Activated naive CD4-positive, alpha-beta T cell treated with Interleukin-2 at 50 U/mL for 16 hours (primary cell): ENCODE measurements at places on chromosomes 2 and 18.

GRCh38 chr2:110858135-110858725, 125.9 kb downstream of the ACOXL start:
- peak; percentile 68 for DNase-seq

- DNase-seq: no peak
These were observed 87.5 kb downstream of the BOD1L2 start for GRCh38 chr18:57234346-57234745.

GRCh38 chr18:2960983-2961696, 51.8 kb downstream of the LPIN2 start:
- no peak for DNase-seq

DNA sequence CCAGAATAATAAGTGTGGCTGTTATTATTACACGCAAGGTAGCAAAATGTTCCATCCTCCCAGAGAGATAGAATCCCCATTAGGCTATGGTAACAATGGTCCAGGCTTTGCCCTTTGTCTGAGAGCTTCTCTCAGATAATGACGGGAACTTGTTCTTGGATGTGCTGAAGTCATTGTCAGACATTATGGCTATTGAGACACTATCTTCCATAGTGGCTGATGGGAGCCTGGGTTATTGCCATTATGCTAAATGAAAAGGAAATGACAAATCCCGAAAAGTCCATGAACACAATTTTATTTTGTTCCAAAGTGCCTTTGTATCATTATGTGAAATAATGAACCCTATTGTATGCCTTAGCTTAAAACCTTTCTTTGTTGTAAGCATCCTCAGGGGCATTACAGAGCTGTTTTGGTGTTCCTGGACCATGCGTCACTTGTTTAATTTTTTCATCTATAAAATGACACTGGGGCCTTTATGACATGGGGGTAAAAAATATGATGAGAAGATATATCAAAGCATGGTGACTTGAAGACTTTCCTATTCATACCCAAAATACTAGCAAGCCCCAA, 218.5 kb downstream of the KCNS3 start:
- DNase-seq: no peak

DNA sequence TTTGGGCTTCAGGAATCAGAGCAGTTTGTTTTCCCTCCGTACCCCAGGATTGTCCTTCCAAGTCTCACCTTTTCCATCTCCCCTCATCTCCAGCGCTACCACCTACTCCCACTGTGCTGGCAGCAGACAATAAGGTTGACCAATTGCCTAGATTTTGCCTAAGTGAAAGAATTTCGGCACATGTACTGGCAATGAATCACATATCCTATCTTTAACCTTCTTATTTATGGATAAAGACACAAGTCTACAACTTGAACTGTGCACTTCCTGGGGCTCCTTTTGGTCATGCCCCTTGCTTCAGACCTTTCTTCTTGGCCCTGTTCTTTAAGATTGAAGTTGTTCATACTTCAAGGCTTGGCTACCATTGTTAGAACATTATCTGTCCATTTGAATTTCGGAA, 71.4 kb downstream of the KCMF1 start:
- no peak for DNase-seq

DNA sequence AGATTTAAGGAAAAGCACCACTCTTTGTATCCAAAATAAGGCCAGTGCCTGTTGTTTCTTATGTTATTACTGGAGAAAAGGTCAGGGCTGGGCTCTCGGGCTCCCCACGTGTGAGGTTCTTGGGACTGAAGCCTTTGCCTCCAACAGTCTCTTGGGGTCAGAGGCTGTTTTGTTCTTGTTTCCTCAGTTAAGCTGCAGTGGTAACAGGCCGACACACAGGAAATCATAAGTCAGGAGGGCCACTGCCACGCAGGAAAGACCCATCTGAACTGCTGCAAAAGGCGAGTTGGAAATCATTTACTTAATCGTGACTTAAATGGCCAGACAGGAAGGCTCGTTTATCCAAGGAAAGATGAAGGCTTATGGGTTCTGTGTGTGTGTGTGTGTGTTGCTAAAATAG, 30.3 kb upstream of the IL37 start:
- no peak for DNase-seq

DNA sequence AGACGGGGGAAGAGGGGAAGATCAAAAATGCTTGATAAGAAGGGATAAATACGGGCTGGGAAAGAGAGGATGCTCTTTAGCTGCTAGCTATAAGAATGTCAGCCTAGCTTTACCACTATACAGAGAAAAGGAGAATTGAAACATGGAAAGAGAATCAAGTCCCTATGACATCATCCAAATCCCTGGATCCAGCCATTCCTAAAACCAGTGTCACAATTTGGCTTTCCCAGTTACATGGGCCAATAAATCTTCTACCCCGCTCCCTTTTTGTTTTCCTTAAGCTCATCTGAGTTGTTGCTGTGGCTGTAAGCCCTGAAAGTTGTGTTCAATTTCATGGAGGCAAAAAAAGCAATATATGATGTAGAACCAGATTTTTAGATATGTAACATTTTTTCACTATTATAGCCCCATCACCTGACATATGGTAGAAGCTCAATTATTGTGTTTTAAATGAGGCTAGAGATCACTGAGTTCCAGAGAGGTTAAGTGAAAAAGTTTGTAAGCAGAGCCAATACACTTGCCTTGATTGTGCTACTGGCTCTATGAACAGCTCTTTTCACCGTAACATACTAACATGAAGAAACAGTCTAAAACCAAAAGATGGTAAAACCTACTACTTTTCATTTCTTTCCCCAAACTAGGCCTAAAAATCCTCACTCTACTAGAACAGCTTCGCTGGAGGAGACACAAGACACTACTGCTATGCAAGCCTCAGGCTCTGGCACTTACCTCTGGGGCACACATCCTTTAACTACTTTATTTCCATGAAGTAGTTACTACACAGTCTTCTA, 4.3 kb downstream of the HNRNPLL start:
- DNase-seq: no peak

DNA sequence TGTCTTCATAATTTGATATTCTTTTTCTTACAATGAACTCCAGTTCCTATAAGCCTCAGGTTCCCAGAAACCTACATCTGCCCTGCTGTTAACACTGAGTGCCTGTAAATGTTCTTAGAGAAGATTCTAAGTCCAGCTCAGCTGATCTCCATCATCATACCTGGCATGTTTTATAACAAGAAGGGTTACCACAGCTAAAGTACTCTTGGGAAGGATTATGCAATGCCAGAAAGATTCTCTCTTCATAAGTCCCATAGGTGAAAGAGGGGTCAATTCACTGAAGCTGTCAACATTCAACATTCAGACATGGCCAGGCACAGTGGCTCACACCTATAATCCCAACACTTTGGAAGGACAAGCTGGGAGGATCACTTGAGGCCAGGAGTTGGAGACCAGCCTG, 31.3 kb upstream of the PTPN4 start:
- DNase-seq: no peak

GRCh38 chr2:195322324-195322723, 334.7 kb upstream of the SLC39A10 start:
- no peak for DNase-seq

DNA sequence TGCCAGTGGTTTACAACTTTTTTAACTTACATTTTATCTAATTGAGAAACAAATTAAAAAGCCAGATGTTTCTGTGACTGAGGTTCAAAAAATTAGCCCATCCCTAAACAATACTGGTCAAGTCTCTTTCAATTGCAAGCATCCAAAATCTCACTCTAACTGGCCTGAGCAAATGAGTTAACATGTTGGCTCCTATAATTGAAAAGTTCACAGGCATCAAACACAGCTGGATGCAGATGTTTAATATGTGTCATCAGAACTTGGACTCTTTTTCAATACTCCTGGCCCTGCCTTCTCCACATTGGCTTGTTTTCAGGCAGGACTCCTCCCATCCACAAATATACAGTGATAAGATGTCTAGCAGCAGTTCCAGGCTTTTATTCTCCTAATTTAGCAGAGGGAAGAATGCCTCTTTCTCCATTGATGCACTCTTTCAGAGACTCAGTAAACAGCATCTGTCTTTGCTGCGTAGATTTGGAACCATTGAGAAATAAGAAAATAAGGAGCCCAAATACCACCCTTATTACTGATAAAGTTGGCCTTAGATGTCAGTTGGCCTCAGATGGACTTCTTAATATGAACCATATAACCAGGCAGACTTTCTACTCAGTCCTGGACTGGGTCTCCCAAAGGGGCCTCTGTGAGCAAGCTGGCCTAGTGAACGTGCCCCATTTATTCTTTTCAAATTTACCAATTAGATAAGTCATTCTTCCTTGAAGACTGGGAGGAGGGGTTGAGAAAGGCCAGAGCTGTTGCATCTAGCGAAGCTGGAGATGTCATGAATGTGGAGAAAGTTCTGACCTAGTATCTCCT, 30.4 kb upstream of the FN1 start:
- no peak for DNase-seq

DNA sequence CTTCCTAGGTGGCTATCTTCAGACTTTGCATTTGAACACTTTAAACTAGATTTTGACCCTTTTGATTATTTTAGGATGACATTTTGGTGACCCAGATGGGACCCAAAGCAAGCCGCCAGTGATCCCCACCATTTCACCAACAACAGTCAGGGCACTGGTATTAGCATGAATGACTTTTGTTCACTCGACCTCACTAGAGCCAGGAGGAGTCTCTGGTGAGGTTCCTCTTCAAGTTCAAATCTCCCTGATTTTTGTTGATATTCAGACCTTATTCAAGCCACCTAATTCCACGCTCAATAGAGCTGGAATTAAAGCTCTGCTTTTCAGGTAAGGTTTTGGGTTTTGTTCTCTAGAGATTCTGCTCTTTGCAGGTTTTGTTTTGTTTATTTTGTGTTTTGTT, 202.3 kb downstream of the MREG start:
- no peak for DNase-seq

- no peak for DNase-seq
These were observed 19.3 kb upstream of the ODC1 start for GRCh38 chr2:10467401-10467800.

- no peak for DNase-seq
These were observed 28.7 kb downstream of the ELP2 start for GRCh38 chr18:36158266-36158867.

DNA sequence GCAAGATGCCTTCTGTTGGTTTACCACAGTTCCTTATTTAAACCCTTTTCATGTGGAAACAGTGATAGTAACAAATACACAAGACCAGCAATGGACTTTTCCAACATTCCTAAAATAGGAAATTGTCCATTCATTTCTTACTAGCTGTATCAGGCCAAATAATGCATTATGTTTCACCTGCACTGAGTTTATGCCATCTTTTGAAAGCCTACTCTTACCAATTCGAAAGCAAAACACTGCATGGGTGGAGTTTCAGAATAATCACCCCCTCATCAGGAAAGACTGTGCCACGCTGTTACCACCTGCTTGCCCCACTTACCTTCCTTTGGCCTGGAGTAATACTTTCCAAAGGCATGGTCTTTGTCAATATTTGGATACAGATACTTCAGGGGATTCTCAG, 37.5 kb downstream of the STAT1 start:
- DNase-seq: no peak

GRCh38 chr2:123101434-123101833, 923.7 kb upstream of the CNTNAP5 start:
- no peak for DNase-seq

DNA sequence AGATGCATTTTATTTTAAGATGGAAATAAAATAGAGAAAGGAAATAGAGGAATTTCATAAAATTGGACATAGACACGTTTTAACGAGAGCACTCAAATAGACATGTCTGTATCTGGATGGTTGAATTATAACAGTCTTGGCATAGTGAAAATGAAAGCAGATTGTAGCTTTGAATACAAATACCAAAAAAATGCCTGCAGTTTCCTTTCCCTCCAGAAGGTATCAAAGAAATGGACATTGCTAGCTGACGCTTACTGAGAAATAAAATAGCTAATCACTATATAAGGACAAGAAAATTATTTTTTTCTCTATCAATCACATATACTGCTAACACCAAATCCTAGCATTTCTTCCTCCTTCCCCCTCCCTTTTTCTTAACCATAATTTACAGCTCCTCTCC, 11.4 kb upstream of the MAPRE2 start:
- no peak for DNase-seq

- no peak for DNase-seq
These were observed 7.8 kb upstream of the MYCN start for GRCh38 chr2:15932394-15933183.

GRCh38 chr2:11754700-11755015, 8.2 kb downstream of the LPIN1 start:
- no peak for DNase-seq

DNA sequence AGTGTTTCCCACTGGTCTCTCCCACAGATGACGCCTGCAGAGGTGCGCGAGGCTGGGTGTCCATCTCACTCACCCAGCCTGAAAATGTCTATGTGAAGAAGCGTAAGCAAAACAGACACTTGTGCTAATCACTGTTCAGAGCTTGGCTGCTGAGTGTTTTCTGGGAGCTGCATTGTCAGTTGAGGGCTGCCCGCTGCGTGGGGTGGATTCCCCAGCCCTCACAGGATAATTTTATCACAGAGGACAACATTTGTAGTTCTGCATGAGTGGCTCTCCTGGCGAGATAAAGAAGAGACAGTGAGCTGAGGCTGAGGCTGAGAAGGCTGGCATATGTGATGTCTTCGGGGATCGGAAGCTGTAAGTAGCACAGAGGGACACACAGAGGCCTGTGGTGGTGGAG, 16.2 kb upstream of the CAPN13 start:
- no peak for DNase-seq

DNA sequence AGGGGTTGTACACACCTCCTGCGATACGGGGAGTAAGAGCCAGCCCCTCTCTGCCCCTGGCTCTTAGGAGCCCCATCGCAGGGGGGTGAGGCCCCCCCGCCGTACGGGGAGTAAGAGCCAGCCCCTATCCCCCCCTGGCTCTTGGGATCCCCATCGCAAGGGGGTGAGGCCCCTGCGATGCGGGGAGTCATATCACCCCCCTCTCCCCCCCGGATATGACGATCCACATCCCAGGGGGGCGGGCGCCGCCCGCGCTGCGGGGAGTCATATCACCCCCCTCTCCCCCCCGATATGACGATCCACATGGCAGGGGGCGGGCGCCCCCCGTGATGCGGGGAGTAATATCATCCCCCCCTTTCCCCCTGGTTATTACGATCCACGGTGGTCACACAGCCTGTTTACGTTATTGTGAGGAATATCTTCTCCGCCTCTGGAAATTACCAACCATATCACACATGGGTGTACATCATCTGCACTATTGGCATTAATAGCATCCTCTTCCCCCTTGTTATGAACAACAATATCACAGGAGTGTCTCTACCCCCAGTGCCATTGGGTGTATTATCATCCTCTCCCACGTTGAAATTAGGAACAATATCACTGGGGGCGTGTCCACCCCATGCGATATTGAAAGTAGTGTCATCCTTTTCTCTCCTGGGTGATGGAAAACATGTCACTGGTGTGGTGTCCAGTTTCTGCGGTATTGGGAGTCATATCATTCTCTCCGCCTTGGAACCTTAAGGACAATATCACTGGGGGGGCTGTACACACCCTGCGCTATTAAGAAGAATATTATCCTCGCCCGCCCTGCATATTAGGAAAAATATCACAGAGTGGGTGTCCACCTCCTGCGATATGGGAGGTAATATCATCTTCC, 24.7 kb upstream of the NAGK start:
- no peak for DNase-seq
